ENCODE measurements at places on chromosomes 16 and 17.

DNA sequence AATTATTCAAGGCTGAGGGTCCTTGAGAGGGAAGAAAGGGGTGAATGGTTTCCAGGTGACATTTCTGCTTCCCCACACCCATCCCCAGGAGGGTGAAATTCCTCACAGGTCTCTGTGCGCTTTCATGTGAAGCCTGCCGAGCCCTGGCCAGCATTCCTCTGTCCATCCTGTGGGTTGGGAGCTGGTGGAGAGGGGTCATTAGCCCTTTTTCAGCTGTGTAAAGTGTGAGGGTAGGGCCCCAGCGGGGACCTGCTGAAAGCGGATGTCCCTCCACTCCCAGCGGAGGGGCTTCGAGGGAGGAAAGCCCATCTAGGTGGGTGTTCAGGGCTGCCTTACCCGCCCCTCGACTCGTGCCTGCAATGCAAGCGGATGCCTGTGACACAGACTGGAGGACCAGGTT, 53.3 kb upstream of the DLX4 start:
- no peak for DNase-seq

DNA sequence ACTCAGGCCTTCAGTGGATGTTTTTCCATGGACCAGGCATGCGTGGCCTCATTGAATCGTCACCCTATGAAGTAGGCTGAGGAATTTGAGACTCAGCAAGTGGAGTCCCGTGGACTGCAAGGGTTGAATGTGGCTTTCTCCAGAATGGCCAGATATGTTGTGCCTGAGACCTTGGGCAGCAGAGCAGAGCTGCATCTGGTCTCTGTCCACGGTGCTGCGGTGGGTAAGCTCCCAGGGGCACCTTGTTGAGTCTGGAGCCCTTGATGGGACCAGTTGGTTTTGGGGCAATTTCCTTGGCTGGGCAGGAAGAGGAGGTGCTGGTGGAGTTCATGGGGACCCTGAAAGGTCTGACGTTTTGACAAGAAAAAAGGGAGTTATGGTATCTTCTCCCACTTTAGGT, 368.1 kb upstream of the EEF2KMT start:
- no peak for DNase-seq

- DNase-seq = no peak
Observed at GRCh38 chr16:55703003-55704001, 47.5 kb downstream of the SLC6A2 start.

DNA sequence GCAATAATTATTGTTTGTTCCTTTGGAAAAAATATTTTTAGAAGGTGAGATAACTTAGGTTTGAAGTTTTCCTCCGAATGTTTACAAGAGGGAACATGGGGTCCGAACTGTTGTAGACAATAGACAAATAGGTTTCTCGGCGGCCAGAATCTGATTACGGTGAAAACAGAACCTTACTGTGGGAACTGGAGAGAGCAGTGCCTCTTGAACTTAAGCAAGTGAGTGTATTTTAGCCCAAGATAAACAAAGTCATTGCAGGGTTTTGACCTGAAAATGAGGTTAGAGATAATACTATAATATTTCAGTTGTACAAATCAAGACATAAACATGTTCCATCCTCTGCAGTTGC, 134.7 kb downstream of the ABCA8 start:
- DNase-seq = no peak

DNA sequence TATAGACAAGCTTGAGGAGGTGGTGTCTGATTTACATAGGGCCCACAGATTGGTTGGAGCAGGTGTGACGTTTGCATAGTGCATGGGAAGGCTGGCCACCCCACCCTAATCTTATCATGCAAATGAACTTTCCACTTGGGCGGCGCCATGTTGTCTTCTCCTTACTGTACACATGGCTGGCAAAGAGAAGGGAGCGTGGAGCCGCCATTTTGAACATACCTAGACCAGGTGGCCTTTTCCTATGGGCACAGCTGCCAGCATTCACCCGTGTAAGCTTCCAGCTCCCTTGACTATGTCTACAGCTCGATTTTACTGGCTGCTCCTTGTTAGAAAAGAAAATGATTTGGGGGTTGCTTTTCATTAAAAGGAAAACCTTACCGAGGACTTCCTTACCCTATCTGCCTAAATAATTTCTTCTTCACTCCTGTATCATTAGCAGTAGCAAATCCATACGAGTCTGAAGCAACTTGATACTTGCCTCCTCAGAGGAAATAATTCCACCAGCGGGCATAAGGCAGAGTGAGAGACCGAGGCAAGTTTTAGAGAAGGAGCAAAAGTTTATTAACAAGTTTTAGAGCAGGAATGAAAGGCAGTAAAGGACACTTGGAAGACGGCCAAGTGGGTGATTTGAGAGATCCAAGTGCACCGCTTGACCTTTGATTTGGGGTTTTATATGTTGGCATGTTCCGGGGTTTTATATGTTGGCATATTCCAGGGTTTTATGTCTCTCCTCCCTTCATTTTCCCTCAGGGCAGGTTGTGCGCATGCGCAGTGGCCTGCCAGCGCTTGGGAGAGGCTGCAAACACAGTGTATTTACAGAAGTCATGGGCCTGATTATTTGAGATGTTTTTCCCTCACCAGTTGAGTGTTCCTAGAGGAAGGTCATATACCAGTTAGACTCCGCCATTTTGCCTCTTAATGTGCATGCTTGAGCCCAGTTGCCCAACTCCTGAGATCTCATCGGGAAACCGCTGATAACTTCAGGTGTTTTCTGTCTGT, 65.7 kb downstream of the MARF1 start:
- no peak for DNase-seq
